ENCODE measurements at places on chromosomes 13 and 19. TPM values are rescaled to one million over a fixed set of nuclear protein-coding genes. Genes with fewer than 3 reads are reported as not detected.

ZNF90 gene
- total RNA-seq: 3.9 TPM

PSG11 gene
- total RNA-seq: not detected

AMER2 gene
- total RNA-seq: not detected

KIR2DL4 gene
- total RNA-seq: not detected

WASF3 gene
- total RNA-seq: 11.5 TPM

DHDH gene
- total RNA-seq: 1.9 TPM

SSC5D gene
- total RNA-seq: 49.7 TPM

SMIM44 gene
- total RNA-seq: 3.7 TPM

ATP4A gene
- total RNA-seq: not detected

CEACAM3 gene
- 0.78 TPM for total RNA-seq

ZNF229 gene
- 7.3 TPM for total RNA-seq

SBK3 gene
- 0.20 TPM for total RNA-seq

PSG6 gene
- total RNA-seq: not detected

PSG2 gene
- not detected for total RNA-seq

CACNG7 gene
- total RNA-seq: not detected

WDR88 gene
- not detected for total RNA-seq

CACNG6 gene
- not detected for total RNA-seq

SPACA4 gene
- not detected for total RNA-seq

IZUMO4 gene
- total RNA-seq: 11.5 TPM

SYNGR4 gene
- total RNA-seq: not detected

THSD1 gene
- 2.9 TPM for total RNA-seq

OXGR1 gene
- total RNA-seq: not detected

ZIC5 gene
- 0.03 TPM for total RNA-seq

ADGRE3 gene
- total RNA-seq: not detected

Data from mucosa of gallbladder (tissue), 1 donor.